ENCODE measurements at places on chromosomes 7 and 10.

GRCh38 chr10:123009105-123009820, 457 bp downstream of the ACADSB start:
- DNase-seq = peak; percentile 33

DNA sequence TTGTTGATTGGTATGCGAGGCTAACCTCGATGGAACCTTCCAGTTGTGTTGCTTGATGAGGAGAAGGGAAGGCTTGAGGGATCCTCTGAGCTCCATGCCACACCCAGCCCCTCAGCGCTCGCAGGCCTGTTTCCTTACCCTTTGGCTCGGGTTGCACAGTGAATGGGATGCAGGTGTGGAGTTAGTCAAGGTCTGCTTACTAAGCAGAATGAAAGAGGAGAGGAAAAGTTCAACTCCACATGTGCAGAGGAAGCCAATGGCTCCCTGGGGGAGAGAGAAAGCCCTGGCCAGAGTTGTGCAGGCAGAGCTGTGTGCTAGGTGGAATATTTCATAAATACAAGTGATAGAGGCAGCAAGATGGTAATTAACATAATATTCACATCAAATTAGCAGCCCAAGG, 85.5 kb downstream of the JCAD start:
- no peak for DNase-seq

DNA sequence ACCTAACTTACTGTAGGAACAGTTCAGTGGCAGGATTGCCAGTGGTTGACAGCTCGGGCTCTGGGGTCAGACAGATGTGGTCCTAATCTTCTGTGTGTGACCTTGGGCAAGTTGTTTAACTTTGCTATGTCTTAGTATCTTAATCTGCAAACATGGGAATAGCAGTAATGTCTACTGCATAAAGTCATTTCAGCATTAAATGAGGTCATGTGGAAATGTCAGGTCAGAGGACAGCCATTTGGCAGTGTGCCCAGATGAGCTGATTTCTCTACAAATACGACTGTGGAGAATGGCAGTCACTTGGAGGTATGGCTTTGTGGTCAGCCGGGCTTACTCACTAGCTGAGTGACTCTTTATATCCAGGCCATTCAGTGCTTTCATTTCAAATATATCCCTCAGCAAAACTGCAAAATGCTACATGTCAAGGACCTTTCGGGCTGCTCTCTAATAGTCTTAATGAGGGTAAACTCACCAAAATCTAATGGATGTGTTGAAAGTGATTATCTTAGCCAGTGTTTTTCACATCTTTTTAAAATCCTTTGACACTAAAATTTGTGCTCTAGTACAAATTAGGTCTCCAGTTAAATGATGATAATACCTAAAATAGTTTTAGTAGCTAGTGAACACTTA, 171.4 kb downstream of the ST7 start:
- peak; percentile 86 for DNase-seq

GRCh38 chr10:92690211-92690914, 608 bp downstream of the HHEX start:
- DNase-seq = peak; percentile 81

DNA sequence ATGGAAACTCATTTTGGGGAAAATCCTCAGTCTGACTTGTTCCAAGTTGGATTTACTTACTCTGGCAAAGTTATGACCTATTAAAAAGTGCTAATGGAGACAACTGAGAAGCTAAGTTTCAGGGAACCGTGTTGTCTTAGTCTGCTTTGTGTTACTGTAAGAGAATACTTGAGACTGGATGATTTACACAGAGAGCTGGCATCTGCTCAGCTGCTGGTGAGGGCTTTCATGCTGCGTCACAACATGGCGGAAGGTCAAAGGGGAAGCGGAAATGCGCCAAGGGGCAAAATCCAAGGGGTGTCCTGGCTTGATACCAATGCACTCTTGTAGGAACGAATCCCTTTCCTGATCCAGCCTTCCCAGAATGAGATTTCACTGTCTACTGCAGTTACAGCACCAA, 46.4 kb downstream of the MTURN start:
- no peak for DNase-seq

- no peak for DNase-seq
Measured at GRCh38 chr7:143460271-143460979, 17.2 kb downstream of the TAS2R60 start.

DNA sequence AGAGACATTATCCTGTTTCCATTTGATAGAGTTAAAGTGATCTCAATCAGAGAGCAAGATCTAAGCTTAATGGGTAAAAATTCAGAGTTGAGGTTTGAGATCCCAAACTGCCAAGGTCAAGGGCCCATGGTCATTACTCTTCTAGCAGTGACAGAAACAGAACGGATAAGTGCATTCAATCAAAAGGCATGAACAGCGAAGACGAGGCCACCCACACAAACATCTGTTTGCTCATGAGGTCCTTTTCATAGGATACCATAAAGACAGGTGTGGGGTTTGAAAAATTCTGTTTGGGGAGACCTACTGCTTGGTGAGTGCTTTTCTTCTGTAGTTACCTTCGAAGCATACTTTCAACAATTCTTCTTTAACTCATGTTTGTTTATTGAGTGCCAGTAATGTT, 58.3 kb downstream of the SEMA3C start:
- no peak for DNase-seq

DNA sequence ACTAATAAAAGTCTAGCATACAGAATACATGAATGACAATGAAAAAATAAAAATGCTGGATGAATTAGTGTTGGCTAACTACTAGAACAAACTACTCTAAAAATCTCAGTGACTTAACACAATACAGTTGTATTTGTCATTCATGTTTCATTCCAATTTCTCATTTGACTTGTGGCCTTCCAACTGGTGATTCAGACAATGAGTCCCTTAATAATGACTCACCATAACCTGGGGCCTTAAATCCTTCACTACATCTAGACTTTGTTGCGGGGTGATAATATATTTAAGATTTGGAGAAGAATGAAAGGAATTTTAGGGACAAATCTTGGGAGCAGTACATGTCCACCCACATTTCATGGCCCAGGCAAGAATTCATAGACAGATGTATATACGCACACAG, 90.5 kb upstream of the POM121L12 start:
- DNase-seq = no peak

- no peak for DNase-seq
Measured at GRCh38 chr10:60823324-60823723, 45.0 kb downstream of the CDK1 start.

GRCh38 chr7:105577251-105577650, 4.0 kb downstream of the EFCAB10 start:
- no peak for DNase-seq

- DNase-seq = no peak
Measured at GRCh38 chr7:150738092-150738491, 874 bp downstream of the GIMAP5 start.

DNA sequence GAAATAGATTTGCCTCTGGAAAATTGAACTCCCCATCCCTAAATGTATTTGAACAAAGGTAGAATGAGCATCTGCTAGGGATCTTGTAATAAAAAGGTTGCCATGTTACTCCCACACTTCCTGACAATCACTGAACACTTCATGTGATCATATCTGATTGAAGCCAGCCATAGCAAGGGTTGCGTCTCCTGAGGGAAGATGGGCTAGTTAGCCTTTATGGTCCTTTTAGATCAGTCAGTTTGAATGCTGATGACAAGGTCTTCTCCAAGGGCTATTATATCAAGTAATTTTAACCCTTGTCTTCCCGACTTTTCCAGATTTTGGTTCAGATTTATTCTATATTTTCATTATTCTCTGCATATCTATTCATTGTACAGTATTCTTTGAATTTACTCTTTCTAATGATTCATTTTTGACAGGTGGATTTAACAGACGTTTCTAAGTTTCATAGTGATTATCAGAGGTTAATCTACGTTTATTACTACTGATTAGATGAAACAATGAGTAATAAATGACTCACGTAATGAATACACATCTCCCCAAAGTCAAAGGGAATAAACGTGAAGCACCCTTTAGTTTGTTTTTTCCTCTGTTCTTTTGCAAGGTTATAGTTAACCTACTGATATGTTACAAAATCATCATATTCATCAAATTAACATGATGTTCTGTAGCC, 28.1 kb downstream of the CSGALNACT2 start:
- no peak for DNase-seq

GRCh38 chr10:119087271-119087882, 6.8 kb upstream of the EIF3A start:
- no peak for DNase-seq

DNA sequence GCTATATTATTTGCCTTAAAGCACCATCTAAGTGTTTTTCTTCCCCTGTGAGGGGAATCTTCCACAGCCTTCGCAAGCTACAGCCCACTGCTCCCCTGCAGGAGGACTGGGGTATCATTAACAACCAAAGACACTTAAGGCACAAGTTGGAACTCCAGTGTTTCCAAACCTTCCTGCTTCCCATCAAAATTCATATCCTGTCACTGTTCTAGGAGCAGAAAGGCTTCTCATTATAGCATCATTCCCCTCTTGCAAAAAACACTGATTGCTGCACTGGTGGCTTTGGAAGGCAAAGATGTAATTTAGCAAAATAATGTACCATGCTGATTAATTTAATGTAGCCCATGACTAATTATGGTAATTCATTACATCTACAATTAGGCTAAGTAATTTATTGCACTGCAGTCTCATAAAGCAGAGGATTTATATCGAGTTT, 207.2 kb downstream of the SKAP2 start:
- DNase-seq = no peak

GRCh38 chr7:151644554-151644953, 124.9 kb upstream of the RHEB start:
- DNase-seq = no peak

DNA sequence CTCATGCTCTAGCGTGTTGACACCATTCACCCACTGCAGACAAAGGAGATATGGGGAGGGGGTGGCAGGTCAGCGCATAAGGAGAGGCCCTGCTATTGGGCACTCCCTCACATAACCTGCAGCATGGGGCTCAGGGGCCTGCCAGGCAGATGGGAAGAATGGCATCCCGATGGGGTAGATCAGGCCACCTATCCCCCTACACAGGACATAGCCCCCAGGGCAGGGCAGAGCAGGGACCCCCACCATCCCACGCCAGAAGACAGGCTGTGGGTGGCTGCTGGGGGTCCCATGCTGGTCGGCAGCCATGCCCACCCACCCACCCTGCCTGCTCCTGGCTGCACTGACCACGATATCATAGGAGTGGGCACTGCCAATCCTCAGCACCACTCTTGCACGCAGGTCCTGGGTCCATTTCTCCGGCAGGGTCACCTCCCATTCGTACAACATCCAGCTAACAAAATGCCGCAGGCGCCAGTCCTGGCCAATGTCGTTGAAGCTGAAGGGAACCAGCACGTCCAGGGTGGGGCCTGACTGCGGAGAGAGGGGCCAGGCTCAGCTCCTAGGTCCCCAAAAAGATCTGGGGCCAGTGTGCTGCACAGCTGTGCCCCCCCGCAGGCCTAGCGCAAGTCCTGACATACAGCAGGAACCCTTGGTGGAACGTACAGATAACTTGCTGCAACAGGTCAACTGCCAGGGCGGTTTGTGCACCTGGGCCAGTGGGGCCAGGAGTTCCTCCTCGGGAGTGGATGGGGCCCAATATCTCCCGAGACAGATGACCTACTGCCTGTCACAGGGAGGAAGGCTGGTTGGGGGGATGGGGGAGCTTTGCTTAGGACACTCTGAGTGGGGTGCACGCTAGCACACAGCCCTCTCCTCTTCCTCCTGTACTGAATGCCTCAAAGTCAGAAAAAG, 45.9 kb upstream of the ZNF479 start:
- DNase-seq = no peak

GRCh38 chr10:61478621-61479312, 25.6 kb upstream of the TMEM26 start:
- DNase-seq = no peak

DNA sequence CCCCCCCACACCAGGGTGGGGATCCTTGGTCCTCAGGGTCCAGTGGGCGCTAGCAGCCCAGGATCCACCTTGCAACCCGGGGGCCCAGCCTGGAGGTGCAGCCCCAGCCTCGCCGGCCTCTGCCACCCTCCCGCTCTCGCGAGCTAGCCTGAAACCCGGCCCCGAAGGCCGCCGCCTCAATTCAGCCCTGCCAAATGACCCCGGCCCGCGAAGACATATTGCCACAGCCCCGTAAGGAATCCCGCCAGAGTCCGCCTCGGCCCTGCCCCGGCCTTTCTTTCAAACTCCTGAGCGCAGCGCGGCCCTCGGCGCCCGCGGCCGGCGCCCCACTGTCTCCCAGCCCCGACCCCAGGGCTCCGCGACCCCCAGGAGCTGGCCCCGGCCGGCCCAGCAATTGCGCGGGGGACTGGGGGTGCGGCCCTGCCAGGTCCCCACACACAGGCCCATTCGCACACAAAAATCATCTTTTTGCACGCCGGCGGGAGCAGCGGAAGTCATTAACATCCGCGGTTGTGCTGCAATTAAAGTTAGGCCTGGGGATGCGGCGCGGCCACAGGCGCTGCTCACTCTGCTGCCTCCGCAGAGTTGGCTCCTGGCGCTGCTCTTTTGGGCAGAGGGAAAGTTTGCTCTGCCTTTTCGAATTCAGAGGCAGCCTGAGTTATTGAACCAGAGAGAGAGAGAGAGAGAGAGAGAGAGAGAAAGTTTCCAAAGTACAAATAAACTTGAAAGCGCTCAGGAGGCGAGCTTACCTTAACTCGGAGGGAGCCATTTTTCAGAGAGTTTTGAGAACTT, 4.0 kb downstream of the HOXA5 start:
- no peak for DNase-seq

GRCh38 chr10:95181726-95182125, 12.3 kb upstream of the ACSM6 start:
- DNase-seq = no peak

- no peak for DNase-seq
Measured at GRCh38 chr7:106807474-106807873, 57.6 kb upstream of the PIK3CG start.

DNA sequence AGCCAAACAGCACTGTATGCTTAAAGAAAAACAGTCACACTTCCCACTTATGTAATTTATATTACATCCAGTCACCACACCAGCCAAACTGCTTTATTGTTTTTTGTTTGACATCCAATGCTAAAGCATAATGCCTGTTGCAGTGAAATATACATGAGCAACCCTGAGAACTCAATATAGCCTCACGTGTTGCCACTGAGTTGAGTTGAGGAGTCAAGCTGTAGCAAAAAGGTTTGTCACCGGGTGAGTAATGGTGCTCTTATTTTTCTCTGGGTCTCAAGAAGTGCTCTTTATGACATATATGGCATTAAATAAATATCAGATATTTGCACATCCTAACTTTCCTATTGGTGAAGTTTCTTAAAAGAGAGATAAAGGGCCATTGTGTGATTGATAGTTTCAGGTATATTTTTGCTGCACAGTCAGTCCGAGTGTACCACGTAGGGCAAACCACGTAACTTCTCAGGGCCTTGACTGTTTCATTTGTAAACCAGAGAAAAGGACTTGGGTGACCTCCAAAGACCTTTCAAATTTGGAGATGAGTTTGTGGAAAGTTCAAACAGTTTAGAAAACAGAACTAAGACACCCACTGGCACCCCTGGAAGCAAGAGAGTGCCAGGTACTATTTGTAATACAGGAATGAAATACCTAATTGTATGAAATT, 168.5 kb downstream of the CFTR start:
- no peak for DNase-seq

DNA sequence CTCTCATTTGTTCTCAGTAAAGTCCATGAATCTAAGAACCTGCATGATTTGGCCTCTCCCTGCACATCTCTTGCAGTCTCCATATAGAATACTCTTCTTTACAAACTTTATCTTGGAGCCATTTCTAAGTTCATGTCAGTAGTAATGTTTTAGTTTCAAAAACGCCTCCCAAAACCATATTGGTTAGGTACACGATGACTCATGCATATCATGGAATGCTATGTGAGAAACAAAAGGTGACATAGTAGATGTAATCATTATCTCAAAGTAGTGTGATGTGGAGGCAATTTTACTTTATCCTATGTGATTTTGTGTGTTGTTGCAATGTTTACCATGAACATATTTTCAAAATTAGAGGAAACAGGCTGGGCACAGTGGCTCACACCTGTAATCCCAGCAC, 520.7 kb downstream of the KCNMA1 start:
- DNase-seq = no peak

Measured in activated CD4-positive, alpha-beta memory T cell treated with anti-CD3 and anti-CD28 coated beads for 36 hours (primary cell).